ENCODE measurements at places on chromosomes 12 and 14. TPM values are rescaled to one million over a fixed set of nuclear protein-coding genes. Genes with fewer than 3 reads are reported as not detected.
A peak's percentile ranks its signal among the peaks of the same experiment; 100 is the strongest.

Gene SLC25A47
- total RNA-seq = not detected

Gene NKX2-8
- total RNA-seq = not detected

DNA sequence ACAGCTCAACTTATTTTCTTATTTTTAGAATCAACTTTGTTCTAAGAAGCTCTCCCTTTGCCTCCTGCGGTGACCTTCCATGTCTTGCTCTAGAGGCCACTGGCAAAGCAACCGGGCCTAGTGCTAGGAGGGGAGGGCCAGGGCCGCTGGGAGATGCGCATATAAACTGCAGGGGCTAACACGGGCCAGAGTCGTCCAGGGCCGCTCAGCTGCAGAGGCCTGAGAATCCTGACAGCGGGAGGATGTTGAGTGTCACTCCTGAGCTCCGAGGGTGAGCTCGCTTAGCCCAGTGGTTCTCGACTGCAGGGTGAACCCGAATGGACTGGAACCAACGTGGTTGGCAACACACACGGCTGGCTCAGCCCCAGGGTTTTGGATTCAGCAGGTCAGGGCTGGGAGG is 6.5 kb upstream of the PIWIL1 start:
- peak; percentile 19 for DNase-seq
- no peaks in the 10 kb centered on the region for H3K4me1 ChIP-seq
- H3K4me3 ChIP-seq = no peak overlapping the region
- no peak overlapping the region for H3K27ac ChIP-seq
- no peaks in the 10 kb centered on the region for H3K27me3 ChIP-seq

DNA sequence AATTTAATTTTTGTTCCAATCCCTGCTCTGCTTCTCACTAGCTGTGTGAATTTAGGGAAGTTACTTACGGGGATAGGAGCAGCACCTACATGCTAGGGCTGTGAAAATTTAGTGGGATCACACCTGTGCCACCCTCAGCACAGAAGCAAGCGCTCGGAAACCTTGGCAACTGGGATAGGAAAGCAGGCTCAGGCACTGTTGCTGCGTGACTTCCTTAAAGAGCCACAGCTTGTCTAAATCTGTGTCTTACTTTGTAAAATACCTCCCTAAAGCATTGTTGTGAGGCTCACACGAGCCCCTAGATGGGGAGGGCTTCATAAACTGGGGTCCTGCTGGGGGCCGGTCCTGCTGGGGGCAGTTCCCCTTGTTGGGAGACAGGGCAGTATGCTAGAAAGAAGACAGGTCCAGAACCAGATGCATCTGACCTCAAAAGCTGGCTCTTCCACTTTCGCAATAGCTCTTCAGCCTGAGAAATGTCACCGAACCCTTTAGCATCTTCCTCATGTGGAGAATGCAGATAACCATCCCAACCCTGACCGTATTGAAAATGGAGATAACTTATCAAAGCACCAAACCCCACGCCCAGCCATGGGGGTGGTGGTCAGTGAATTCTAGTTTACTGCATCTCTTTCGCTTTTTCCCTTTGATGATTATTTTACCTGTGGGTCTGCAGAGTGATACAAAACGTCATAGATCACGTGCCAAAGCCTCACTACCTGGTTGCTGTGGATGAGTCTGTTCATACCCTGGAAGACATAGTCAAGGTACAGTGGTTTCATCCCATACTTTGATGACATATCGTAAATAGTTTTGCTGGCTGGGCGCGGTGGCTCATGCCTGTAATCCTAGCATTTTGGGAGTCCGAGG is 54.1 kb downstream of the AK7 start:
- no peak overlapping the region for H3K4me3 ChIP-seq
- H3K27ac ChIP-seq = no peak overlapping the region
- no peaks in the 10 kb centered on the region for H3K36me3 ChIP-seq

DNA sequence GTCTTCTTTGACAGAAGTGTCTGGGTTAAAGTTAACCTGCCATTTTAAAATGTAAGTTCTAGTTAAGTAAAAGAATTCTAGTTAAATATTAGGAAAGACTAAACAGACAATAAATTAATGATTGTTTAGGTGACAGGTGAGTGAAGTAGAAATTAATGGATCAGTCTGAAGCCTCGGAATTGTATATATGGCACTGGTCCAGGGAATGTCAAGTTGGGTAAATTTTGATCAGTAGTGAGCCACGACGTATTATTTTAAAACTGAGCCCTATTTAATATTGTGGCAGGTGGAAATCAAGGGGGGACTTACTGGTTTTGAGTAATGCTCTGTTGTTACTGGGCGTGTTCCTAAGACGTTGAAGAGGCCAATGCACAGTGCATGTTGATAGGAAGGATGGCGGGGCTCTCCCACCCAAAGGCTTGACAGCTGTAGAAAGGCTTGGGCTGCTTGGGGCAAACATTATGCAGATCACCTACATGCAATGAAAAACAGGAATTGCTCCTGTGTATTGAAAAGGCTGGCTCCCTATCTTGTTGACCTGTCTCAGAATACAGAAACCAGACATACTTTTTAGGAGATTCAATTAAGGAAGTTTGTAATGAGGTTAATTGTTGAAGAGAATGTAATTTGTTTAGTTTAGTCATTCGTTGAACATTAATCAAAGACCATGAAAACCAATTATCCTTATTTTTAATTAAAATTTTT is 5.9 kb upstream of the PPFIBP1 start:
- H3K27ac ChIP-seq = no peak overlapping the region
- no peak overlapping the region for H3K4me3 ChIP-seq
- H3K27me3 ChIP-seq = no peaks in the 10 kb centered on the region
- peaks cover 1% of the 10 kb centered on the region for H3K4me1 ChIP-seq

DNA sequence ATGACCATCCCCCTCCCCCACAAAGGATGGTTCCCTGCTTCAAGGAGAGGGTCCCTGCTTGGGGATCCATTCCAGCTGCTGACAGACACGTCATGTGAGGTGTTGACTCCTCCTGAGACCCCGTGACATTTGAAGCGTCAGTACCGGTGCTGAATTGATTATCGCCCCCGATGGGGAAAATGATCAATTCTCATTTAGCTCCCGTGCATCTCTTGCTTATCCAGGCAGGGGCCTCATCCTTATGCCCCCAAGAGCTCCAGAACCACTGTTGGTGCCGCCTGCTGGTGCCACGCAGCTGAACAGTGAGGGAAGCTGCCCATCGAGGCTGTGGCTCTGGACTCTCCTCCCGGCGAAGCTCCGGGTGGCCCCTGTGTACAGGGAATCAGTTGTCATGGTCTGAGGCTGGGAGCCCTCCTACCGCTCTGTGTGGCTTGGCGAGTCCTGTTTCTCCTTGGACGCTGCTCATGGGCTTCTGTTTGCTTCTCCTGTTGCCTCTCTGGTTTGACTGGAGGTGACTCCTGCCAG is 4.6 kb downstream of the KIF26A start:
- H3K27ac ChIP-seq = no peak overlapping the region
- H3K27me3 ChIP-seq = no peaks in the 10 kb centered on the region
- DNase-seq = no peak
- no peak overlapping the region for H3K4me3 ChIP-seq

DNA sequence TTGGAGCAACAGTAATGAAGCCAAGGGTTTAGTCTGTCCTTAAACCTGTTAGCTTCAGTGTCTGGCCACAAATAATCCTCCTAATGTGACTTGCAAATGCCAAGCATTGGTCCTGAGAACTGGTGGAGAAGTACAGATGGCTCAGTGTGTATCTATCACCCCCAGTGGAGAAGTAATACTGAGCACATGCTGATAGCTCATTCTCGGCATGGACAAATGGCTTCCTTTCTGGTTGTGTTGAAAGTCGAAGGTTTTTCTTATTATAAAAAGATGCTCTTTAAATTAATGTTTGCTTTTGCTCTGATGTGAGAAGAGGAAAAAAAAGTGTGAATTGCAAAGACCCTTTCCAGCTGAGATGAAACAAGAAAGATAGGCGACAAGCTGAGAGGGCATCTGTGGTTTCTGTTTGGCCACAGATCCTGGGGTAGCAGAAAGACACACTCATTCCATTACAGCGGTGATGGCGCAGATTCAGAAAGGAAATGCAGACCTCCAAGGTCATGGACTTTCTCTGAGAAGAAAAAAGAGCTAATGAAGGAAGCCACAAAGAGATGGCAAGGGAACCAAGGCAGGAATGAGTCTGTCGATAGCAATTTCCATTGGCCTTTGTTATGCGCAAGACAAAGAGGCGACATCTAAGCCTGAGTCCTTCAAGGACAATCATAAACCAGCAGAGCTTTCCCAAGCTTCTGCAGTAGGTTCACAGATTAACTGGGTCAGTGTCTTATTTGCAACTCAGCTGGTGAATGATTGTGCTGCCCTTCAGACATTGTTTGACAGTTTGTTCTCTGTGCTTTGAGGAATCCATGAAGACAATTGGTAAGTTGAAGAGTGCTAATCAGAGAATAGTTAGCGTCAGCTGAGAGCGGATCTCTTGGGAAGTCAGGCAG is 155.5 kb upstream of the RGS6 start:
- H3K4me3 ChIP-seq = no peak overlapping the region
- H3K36me3 ChIP-seq = no peaks in the 10 kb centered on the region
- no peak for DNase-seq

- H3K27me3 ChIP-seq = no peaks in the 10 kb centered on the region
- peaks cover 43% of the 10 kb centered on the region for H3K36me3 ChIP-seq
- no peak for DNase-seq
- H3K4me1 ChIP-seq = no peaks in the 10 kb centered on the region
Observed at GRCh38 chr12:857611-858010, 91.9 kb downstream of the RAD52 start.

DNA sequence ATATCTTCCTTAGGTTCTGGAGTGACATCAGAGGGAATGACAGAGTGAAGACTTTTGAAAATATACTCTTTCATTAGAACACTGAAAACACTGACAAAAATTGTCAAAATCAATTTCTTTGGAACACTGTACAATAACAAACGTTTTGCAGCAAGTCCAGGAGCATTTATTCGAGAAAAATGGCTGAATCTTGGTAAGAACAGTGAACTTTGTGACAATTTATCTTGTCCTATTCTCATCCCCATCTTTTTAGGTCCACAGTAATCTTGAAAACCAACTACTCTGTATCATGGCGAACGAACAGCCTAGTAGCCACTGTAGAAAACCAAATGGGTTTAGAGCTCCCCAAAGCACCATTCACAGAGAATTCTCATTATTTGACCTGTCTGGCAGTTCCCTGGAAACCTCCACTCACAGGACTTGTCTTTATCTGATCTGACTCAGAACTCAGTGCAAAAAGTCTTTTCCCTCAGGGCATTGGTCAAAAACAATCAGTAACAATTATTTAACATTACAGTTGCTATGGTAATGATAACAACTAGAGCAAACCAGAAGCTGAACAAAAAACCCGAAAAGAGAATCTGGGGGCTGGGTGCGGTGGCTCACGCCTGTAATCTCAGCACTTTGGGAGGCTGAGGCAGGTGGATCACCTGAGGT is 20.3 kb upstream of the PPP2R5E start:
- DNase-seq = no peak
- H3K27ac ChIP-seq = no peak overlapping the region
- no peaks in the 10 kb centered on the region for H3K4me1 ChIP-seq

DNA sequence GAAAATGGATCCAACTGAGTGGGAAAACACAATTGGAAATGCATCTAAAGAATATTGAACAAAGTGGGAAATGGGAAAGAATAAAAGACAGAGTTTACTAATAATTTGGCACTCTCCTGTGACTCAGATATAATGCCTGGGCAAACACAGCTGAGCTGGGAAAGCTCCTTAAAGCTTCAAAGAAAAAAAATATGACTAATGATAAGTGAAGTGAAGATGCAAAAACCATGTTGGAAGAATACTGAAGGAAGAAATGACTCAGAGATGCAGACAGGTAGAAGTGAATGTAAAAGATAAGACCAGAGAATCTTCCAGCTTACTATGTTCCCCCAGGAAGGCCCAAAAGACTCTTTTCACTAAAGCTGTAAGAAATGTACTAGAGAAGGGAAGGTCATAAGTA is 62.4 kb upstream of the FOXG1 start:
- no peaks in the 10 kb centered on the region for H3K27me3 ChIP-seq
- H3K4me1 ChIP-seq = no peaks in the 10 kb centered on the region
- no peak overlapping the region for H3K4me3 ChIP-seq
- no peak for DNase-seq
- H3K36me3 ChIP-seq = no peaks in the 10 kb centered on the region
- no peak overlapping the region for H3K27ac ChIP-seq

DNA sequence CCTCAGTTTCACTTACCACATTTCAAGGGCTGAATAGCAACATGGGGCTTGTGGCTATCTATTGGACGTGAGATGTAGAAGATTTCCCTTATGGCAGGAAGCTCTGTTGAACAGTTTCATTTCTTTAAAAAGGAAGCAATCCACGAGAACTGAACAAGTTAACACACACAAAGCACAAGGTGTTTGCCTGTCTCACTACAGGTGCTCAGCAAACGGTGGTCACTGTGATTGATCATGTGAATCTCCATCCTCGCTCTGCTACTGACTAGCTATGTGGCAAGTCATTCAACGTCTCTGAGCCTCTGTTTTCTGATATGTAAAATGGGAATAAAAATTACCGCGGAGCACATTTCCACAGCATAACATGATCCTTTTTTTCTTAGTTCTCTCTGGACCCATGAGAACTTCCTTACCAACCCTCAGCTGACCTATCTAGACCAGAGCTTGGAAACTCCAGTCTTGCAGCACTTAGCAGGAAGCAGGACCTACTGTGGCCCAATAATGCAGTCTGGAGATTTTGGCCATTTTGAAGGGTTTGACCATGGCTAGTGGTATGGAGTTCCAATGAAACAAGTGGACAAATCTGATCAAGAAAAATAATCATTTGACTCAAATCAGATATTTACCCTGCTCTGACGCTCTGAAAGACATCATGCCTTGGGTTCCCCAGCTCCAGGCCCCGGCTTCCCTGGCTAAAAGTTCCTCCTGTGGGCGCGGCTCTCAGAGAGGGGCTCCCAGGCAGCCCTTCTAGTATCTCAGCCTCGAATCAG is 278.8 kb downstream of the ZFP36L1 start:
- no peak overlapping the region for H3K27ac ChIP-seq
- H3K4me1 ChIP-seq = no peaks in the 10 kb centered on the region
- no peaks in the 10 kb centered on the region for H3K27me3 ChIP-seq

DNA sequence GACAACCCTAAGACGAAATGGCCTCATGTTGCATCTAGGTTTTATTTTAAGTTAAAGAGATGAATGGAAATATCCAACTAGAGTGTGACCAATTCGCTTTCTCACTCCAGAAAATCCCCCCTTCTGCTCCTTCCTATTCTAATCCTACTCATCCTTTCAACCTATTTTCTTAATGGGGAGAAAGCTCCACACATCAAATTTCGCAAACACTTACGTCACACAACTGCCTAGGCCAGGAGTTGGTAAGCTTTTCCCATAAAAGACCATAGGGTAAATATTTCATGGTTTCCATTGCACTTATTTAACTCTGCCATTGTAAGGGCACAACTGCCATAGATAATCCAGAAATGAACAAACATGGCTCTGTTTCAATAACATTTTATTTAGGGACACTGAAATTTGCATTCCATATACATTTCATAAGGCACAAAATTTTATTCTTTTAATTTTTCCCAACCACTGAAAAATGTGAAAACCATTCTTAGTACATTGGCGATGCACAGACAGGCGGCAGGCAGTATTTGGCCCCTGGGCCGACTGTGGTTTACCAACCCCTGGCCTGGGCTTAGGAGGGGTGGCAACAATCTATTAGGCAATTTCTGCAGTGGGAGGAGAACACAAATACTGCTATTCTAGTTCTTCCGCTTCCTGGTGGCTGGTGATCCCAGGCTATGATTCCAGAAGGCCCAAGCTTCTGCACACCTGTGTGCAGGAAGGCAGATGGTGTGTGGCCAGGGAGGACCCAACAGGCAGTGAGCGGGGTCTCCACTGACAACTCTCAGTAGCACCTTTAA is 67.2 kb upstream of the FOXN3 start:
- no peak for DNase-seq
- H3K4me3 ChIP-seq = no peak overlapping the region
- H3K27ac ChIP-seq = no peak overlapping the region

Data from Karpas-422 (cell line).